ENCODE measurements at places on chromosomes 2 and 18. TPM values are rescaled to one million over a fixed set of nuclear protein-coding genes. Genes with fewer than 3 reads are reported as not detected.

DNA sequence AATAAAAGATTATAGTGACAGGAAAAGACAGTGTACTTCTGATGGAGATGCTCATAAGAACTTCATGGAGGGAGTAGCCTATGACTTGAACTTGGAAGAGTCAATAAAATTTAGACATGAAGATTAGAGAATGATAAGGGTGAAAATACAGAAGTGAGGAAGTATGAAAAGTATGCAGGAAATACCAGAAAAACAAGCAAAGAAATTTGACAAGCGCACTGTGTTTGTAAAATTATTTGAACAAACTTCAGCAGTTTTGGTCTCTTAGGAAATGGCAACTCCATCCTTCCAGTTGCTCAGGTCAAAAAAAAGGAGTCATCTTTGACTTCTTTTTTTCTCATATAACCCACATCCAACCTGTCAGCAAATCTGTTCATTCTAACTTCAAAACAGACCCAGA, 864.0 kb upstream of the ZEB2 start:
- DNase-seq = no peak
- no peaks in the 10 kb centered on the region for H3K27me3 ChIP-seq
- no peaks in the 10 kb centered on the region for H3K4me1 ChIP-seq
- H3K36me3 ChIP-seq = no peaks in the 10 kb centered on the region

GRCh38 chr2:236105955-236106607, 62.1 kb downstream of the GBX2 start:
- H3K36me3 ChIP-seq = no peaks in the 10 kb centered on the region
- no peak for DNase-seq
- H3K4me1 ChIP-seq = no peaks in the 10 kb centered on the region
- H3K27me3 ChIP-seq = no peaks in the 10 kb centered on the region
- H3K27ac ChIP-seq = no peak overlapping the region

- peak within 1 kb of the TSS; percentile 72 for H3K4me3 ChIP-seq
- H3K4me1 ChIP-seq = peaks cover 16% of the 10 kb centered on the region
- no peaks in the 10 kb centered on the region for H3K36me3 ChIP-seq
These were observed at the start of gene FKBP1B for GRCh38 chr2:24049485-24050021. Gene FKBP1B, plus strand, starts transcription at chr2:24049741. Its CDS starts 109 bp downstream, at chr2:24049850.

DNA sequence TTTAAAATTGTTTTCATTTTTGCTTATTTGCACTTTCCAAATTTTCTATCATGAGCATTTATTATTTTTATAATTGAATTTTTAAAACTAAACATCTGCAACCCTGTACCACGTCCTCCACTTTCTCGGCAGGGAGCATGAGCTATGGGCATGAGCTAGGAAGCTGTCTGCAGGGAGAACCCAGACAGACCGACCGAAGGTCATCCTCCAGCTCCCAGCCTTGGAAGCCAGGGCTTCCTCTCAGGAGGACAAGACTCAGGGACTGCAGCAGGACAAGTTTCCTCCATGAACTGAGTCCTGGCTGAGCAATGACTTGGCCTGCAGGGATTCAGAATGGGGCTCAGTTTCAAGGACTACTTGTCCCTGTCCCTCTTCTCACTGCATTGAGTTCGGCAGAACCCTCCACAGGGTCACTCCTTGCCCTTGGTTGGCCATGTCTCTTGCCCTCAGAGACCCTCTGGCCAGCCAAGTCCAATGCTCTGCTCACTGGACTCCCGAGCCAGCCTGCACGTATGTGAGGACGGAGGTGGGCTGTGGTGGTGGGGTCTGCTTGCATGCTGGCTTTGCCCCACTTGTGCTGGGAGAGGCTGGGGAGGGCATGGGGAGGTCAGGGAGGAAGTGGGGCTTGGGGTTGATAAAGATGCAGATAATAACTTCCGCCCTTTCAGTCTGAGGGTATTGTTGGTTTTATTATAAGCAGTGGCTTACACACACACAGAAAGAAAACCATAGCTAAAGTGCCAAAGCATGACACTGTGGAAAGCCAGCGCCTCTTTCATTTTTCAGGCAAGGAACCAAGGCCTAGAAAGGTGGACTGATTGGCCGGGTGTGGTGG, 6.6 kb downstream of the NMUR1 start:
- no peak for DNase-seq
- peaks cover 31% of the 10 kb centered on the region for H3K4me1 ChIP-seq
- H3K36me3 ChIP-seq = no peaks in the 10 kb centered on the region
- H3K27ac ChIP-seq = no peak overlapping the region
- H3K4me3 ChIP-seq = no peak overlapping the region

GRCh38 chr2:190562121-190562520, 27.6 kb upstream of the NEMP2 start:
- no peak overlapping the region for H3K27ac ChIP-seq
- DNase-seq = no peak
- H3K27me3 ChIP-seq = no peaks in the 10 kb centered on the region
- H3K4me3 ChIP-seq = no peak overlapping the region
- no peaks in the 10 kb centered on the region for H3K4me1 ChIP-seq

GRCh38 chr2:42084231-42084671, 36.4 kb downstream of the PKDCC start:
- no peak for DNase-seq
- peaks cover 15% of the 10 kb centered on the region for H3K4me1 ChIP-seq

DNA sequence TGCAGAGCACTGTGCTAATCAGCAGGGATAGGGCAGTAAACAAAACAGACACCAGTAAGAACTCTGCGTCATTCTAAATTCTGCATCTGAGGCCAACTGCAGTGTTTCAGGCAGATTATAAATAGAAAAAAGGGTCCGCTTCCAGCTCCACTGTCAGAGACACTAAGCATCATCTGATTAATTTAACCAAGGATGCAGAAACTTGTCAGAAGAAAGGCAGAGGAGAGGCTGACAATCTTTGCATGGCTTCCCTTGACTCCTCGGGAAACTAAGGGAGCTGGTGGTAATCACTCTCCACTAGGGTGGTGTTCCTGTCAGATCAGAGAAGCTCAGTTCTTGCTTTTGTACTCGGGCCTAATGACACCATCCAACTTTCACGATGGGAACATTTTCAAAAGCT, 123.5 kb downstream of the DNAH6 start:
- no peak for DNase-seq
- no peak overlapping the region for H3K27ac ChIP-seq
- no peaks in the 10 kb centered on the region for H3K4me1 ChIP-seq
- H3K36me3 ChIP-seq = no peaks in the 10 kb centered on the region
- no peaks in the 10 kb centered on the region for H3K27me3 ChIP-seq
- H3K4me3 ChIP-seq = no peak overlapping the region

Gene CABLES1
- total RNA-seq = 63.9 TPM

Gene GALNT14
- total RNA-seq = 1.8 TPM

Gene SNTG2
- total RNA-seq = 1.1 TPM

Gene HSPD1
- total RNA-seq = 77.5 TPM
